Lung microvascular endothelial cell (primary cell): ENCODE measurements at places on chromosomes 11 and 22. TPM values are rescaled to one million over a fixed set of nuclear protein-coding genes. Genes with fewer than 3 reads are reported as not detected.

Gene ADM2
- total RNA-seq = 0.22 and 0.99 TPM in 2 replicates

Gene OR51B4
- total RNA-seq = not detected in 2 replicates

Gene SPDYC
- total RNA-seq = not detected in 2 replicates

Gene AIFM3
- total RNA-seq = not detected in 2 replicates

Gene LRRC4C
- total RNA-seq = not detected in 2 replicates

Gene ABCC8
- total RNA-seq = not detected in 2 replicates
